Natural killer cell treated with Interleukin-12 subunit alpha and Interleukin-12 subunit beta and Interleukin-15 and Interleukin-18, amount 100 ng/mL, for 72 hours (primary cell): ENCODE measurements at places on chromosomes 4 and X.

GRCh38 chr4:26763648-26764047, 97.0 kb upstream of the STIM2 start:
- no peak for DNase-seq

GRCh38 chr4:152951348-152951747, 15.2 kb downstream of the FHDC1 start:
- no peak for DNase-seq

GRCh38 chr4:176622251-176622948, 170.3 kb downstream of the VEGFC start:
- no peak for DNase-seq

DNA sequence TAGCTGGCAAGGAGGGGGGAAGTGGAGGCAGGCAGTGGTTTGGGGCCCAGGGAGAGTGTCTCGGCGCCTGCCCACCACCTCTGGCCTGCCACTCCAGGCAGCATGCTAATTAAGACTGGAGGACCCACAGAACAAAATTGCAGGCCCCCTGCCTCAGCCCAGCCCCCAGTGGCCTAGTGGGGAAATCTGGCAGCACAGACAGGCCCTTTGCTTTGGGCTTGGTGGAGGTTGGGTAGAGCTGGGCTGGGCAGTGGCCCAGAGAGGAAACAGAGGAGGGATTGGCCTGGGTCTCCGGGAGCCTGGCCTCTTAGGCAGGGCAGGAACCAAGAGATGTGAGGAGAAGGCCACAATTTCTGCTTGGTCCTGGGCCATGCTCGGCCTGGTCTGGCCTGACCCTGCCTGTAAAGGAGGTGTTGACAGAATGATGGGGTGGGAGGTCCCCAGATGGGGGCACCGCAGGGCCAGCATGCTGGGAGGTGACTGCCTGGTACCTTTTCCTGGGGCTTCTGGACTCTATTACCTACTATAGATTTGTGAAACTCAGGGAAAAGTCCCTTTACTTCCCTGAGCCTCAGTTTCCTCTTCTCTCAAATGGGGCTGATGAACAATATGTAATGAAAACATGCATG, 92.4 kb upstream of the PJA1 start:
- DNase-seq: no peak

DNA sequence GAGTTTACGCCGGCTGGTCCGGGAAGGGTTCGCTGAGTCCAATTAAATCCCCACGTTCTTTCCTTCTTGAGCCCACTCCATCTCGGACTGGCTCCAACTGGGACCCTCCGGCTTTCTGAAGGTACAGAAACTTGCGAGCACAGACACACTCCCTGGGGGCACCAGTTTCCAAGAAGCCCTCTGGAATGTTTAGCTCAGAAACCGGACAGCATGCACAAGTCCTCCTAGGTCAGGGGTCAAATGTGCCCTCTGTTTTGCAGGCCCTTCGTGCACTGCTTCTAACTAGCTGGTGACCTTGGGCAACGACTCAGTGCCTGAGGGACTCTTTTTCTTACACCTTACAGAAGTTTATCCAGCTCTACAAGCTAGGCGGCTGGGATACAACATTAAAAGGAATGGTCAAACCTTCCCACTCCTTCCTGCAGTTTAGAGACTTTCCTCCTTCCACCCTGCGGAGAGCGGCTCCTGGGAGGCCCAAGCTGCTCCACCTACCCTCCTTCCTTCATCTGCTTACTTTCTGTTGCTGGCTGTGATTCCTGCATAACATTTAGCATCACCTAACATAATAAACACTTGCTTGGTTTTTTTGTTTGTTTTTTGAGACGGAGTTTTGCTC, 275.5 kb downstream of the BCOR start:
- DNase-seq: no peak

GRCh38 chrX:150568320-150569154, at the start of gene MTM1:
Gene MTM1 (plus strand): TSS chrX:150568621. CDS start chrX:150592615, 23,994 bp downstream.
- DNase-seq: peak; percentile 93

GRCh38 chr4:156633847-156634246, 337.8 kb downstream of the PDGFC start:
- DNase-seq: no peak

DNA sequence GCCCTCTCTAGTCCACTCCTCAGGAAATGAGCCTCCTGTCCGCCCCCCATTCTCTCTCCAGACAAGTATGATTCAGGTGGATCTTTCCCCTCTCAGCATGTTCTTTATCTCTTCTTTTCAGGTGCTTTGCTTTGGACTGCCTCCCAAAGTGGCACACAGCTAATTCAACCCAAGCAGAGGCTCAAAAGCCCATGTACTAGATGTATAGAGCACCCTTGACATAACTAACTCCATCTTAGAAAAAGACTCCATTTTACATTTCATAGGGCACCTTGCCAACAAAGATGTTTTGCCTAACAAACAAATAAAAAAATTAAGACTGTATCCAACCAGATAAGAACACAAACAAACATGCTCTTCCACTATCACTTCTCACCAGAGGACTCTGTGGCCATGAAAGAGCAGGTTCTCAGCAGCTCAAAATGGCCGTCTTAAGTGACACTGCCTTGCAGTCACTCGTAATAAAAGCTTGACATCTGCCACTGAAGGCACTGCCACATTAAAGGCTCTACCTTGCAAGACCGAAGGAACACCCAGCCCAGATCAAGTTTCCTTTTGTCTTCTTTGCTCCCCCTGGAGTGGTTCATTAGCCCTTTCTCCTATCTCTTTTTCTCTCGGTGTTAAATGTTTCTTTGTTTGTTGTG, 84.9 kb upstream of the TAB3 start:
- DNase-seq: no peak

DNA sequence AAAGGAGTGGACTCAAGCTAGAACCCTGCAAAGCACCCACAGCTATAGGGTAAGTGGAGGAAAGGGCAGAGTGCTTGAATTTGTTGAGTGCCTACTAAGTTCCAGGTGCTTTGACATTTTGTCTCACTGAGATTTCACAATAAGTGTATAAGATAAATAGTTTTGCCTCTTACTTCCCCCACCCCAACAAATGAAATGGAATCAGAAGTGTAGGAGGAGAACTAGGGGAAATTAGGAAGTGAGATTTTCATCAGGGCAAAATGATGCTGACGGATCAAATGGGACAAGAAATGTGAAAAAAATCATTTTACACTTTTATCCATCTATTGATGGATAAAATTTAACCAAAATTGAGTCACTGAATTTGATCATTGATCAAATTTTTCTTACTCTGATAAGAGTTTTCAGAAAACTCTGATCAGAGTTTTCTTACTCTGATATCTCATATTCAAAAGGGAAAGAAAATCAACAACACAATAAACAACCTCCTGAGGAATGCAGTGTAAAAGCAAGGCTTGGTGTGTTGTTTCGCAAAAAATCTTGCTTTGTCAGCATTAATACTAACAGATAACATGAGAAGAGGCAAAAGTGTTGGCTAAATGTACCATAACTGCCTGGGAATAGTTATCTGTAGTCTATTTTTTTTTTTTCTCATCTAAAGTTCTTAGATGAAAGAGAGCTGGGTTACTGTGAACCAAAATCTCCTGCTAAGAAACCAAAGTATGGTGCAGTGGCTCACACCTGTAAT, 24.9 kb downstream of the PLAC8 start:
- DNase-seq: no peak

DNA sequence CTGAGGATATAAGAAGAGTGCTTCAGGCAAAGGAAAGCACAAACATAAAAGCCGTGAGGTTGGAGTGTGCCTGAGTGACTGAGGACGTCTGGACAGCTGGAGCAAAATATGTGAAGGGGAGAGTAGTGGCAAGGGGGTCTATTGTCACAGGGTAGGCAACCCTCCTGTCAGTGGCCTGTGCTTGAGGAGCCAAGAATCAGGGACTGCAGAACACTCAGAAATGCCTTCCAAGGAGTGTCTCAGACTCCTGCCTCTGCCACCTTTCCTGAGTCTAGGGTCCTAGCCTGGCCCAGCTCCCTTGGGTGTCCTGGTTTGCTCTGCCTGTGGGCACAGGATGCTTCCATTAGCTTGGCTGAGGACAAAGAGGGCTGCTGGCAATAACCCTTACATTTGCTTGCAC, 152.5 kb upstream of the PJA1 start:
- no peak for DNase-seq

GRCh38 chr4:168995537-168996295, 14.3 kb downstream of the CBR4 start:
- no peak for DNase-seq

DNA sequence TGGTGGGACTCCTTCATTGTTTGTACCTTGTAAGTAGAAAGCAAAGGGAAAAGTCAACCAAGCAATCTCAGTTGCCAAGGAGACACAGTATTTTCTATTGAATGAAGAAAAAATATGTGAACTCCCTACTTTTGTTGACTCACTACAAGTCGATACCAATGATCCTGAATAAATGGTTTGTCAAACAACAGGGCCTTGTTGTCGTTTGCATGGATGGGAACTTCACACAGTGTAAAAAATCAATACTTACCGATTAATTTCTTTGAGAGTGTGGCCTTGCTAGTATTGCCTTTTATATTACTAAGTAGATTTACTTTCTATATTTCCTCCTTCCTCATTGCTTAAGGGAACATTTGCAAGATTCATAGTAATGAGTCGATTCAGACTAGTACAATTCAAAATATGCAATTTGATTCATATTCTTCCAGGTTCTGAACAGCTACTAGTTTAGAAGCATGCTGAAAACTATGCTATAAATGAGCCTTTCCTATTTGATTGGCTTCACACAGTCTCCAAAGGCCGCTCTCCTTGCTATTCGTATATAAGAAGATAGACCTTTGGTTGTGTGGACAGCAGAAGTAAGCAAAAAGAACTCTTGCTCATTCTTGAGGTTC, 108.0 kb downstream of the ZNF330 start:
- no peak for DNase-seq
